PC-9 (cell line): ENCODE measurements at places on chromosomes 3 and 15. TPM values are rescaled to one million over a fixed set of nuclear protein-coding genes. Genes with fewer than 3 reads are reported as not detected.

Gene MAP6D1
- 2.2 TPM in 2 replicates for total RNA-seq

Gene LRRC58
- total RNA-seq = 22.2 and 28.9 TPM in 2 replicates

Gene CCDC54
- total RNA-seq = not detected in 2 replicates

DNA sequence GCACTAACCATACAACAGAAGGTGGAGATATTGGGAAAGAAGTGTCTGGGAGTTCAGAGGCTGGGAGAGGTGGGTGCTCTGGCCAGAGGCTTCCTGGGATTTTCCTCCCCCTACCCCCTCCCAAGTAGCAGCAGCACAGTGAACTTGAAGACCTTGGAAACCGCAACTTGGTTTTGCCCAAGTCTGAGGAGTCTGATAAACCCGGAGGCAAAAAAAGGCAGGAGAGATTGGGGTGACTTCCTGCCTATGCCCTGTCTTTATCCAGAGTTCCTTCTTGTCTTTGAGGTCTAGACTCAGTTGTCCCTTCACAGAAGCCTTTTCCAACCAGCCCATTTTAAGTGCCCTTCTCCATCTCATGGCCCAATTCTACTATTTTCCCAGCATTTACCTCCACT is 25.4 kb upstream of the THRB start:
- no peak overlapping the region for H3K4me3 ChIP-seq
- no peaks in the 10 kb centered on the region for H3K27me3 ChIP-seq
- no peak overlapping the region for H3K27ac ChIP-seq
- H3K36me3 ChIP-seq = no peaks in the 10 kb centered on the region
- peaks cover 35% of the 10 kb centered on the region for H3K4me1 ChIP-seq
- DNase-seq = no peak

DNA sequence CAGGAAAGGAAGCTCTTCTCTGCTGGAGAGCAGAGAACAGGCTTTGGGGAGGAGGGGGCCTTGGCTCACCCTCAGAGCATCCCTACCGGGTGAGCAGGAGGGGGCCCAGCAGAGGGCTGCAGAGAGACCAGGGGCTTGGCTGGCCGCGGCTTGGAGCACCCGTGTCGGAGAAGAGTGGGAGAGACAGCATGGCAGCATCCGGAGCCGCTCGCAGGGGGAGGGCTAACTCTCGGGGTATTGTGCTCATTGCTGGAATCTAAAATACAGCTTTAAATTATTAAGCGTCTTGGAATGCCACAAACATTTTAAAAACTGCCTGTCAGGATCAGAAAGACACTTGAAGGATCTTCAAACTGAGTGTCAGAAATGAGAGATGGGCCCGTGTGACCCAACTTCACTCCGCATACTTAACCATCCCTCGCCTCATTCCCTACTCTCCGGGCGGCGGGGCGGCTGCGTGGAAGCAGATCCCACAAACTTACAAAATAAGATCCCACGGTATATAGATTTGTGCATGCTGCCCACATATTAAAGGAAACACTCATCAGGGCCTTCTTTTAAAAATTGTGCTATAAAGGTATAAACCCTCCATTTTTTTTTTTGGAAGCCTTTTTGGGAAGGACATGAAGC is 53.9 kb downstream of the EIF4E3 start:
- peaks cover 46% of the 10 kb centered on the region for H3K27me3 ChIP-seq
- DNase-seq = no peak
- no peak overlapping the region for H3K27ac ChIP-seq
- H3K4me1 ChIP-seq = no peaks in the 10 kb centered on the region

DNA sequence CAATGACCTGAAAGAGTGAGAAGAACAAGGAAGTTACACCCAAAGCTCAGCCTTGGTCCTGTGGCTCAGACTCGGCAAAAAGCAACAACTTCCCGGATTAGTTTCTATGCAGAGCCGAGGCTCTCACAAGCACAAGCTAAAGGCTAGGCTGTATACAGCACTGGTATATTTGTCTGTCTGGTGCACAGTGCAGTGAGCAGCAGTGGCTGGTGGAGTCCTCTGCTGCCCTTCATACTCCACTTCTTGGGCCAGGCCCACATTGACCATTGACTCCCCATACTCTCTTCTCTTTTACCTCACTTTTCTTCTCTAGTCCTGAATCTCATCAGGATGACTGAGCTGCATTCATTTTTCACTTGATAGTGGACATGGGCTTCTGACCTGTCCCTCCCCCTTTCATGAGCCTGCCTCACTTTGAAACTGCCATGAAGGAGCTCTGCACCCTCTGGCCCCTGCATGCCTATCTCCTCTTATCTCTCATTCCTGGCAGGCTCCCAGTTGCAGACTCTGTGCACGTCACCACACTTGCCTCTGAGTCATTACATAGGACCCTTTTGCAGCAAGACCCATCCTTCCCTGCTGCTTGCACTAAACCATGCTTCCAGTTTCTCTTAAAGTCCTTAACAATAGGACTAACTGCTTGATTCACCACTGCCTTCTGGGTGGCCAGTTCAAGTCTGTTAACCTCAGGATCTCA is 379.3 kb downstream of the NTRK3 start:
- H3K4me3 ChIP-seq = no peak overlapping the region
- DNase-seq = no peak
- H3K27me3 ChIP-seq = no peaks in the 10 kb centered on the region
- no peaks in the 10 kb centered on the region for H3K4me1 ChIP-seq
- no peaks in the 10 kb centered on the region for H3K36me3 ChIP-seq

GRCh38 chr3:57046101-57046765 is 14.2 kb upstream of the SPATA12 start:
- no peak for DNase-seq
- 0 out of 2 replicates have a peak, but pooled peaks cover 3% of the 10 kb centered on the region for H3K36me3 ChIP-seq
- H3K4me3 ChIP-seq = no peak overlapping the region
- no peaks in the 10 kb centered on the region for H3K27me3 ChIP-seq
- no peak overlapping the region for H3K27ac ChIP-seq

DNA sequence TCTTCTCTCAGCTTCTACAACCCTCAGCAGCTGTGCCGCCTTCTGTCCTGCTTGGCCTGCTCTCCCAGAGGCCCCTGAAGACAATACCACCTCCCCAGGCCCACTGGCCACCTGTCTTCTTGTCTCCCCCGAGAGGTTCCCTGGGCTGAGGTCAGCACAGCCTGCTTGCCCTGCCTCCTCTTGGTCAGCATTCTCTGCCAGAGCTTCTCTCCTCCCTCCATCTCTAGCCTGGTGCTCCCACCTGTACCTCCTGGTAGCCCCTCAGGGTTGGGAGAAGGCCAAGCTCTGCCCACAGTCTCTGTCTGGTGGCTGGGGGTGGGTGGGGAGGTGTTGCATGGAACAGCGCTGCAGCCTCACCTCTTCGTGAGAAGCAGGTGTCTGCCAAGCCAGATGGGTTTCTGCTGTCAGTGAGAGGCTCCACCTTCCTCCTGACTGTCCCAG is 5.6 kb upstream of the ISLR start:
- H3K27me3 ChIP-seq = no peaks in the 10 kb centered on the region
- H3K27ac ChIP-seq = no peak overlapping the region
- H3K4me1 ChIP-seq = no peaks in the 10 kb centered on the region; the same call in 1 of the 2 replicates

- no peaks in the 10 kb centered on the region for H3K4me1 ChIP-seq
- H3K27me3 ChIP-seq = no peaks in the 10 kb centered on the region; the same call in 1 of the 2 replicates
- H3K27ac ChIP-seq = no peak overlapping the region
- H3K4me3 ChIP-seq = no peak overlapping the region
- DNase-seq = no peak
Measured at GRCh38 chr3:134267996-134268395, 17.3 kb upstream of the RYK start.

DNA sequence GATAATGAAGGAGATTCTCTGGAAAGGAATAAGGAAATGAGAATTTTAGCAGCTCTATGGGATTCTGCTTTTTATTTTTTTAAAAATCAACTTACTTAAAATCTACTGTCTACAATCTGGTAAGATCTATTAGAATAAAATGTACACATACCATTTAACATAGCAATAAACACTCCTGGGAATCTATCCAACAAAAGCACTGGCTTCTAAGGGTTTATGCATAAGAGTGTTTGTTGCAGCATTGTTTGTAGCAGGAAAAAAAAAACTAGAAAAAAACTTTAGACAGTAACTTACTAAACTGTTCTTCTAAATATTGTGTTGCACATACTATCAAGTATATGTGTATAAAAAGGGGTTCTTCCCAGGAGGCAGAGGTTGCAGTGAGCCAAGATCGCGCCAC is 15.7 kb upstream of the RBP1 start:
- H3K27me3 ChIP-seq = no peaks in the 10 kb centered on the region
- no peaks in the 10 kb centered on the region for H3K36me3 ChIP-seq
- H3K4me3 ChIP-seq = no peak overlapping the region
- H3K4me1 ChIP-seq = peaks cover 45% of the 10 kb centered on the region

- DNase-seq = no peak
- H3K27me3 ChIP-seq = no peaks in the 10 kb centered on the region
- H3K4me1 ChIP-seq = no peaks in the 10 kb centered on the region; the same call in 1 of the 2 replicates
Measured at GRCh38 chr3:13252207-13252606, 167.9 kb downstream of the NUP210 start.
